A673 (cell line): ENCODE measurements at places on chromosomes 12 and 14.

GRCh38 chr14:101628471-101628966, 67.2 kb downstream of the DIO3 start:
- DNase-seq, result peak; percentile 83

GRCh38 chr14:93975791-93976476, 436 bp downstream of the ASB2 start:
- DNase-seq, result no peak

DNA sequence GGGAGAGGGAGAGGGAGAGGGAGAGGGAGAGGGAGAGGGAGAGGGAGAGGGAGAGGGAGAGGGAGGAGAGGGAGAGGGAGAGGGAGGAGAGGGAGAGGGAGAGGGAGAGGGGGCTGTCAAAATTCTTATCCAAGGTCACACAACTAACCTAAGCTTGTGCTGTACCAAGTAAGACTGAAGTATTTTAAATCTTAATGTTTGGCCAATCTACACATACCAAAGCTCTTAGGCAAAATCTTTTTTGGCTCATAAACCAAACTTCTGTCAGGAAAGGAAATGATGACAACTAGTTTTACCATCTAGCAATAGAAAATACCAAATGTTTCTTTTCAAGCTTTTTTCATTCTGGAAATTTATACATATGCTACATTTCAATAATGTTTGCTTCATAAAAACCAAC, 33.8 kb downstream of the CCDC38 start:
- no peak for DNase-seq

DNA sequence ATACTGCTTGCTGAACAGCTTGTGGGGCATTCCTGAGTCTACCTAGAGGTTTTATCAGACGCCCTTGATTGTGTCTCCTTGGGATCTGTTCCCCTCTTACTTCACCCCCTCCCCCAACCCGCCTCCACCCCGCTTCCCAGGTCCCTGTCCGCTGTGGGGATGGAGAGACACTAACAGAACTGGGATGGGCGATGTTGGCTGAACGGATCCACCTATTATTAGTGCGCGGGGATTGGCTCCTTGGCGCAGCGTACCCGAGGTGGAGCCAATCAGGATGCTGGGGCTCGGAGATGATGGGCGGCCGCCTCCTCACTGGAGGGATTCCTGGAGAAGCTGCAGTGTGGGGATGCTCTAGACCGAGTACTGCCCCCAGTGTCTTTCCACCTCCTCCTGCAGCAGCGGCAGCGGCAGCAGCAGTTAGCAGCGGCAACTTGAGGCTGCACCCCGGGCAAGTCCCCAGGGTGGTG, at the start of gene SYT1:
Gene SYT1 (plus strand): TSS at position 372 of the 467 bp plus-strand sequence.
- peak; percentile 98 for DNase-seq

- no peak for DNase-seq
These were observed 38.0 kb downstream of the RFLNA start for GRCh38 chr12:124332900-124333299.

DNA sequence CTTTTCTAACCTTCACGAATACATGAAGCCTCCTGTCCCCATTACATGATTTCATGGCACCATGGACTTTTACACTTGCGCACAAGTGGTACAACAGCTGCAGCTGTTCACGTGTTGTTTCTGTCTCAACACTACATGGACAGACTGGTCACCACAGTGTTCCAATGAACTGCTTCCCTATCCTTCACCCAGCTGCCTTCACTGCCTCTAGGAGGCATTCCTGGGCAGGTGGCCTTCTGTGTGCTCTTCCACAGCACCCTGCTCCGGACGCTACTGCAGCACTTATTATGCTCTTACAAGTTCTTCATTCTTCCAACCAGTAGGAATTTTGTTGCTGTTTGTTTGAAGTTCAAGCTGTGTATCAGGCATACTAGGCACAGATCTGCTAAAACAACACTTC, 1.5 kb downstream of the MTERF2 start:
- DNase-seq, result no peak
